ENCODE measurements at places on chromosomes 13 and 19. TPM values are rescaled to one million over a fixed set of nuclear protein-coding genes. Genes with fewer than 3 reads are reported as not detected.

The CDC42EP5 gene
- 27.1 TPM for polyA plus RNA-seq

The RINL gene
- polyA plus RNA-seq = 9.6 TPM

The CATSPERD gene
- polyA plus RNA-seq = not detected

The CYP4F11 gene
- polyA plus RNA-seq = 0.53 TPM

The CEACAM21 gene
- 2.4 TPM for polyA plus RNA-seq

The PROZ gene
- 4.8 TPM for polyA plus RNA-seq

The APOC4 gene
- 0.35 TPM for polyA plus RNA-seq

The CBLC gene
- polyA plus RNA-seq = 7.4 TPM

The SHANK1 gene
- polyA plus RNA-seq = 7.6 TPM

The EEF1AKMT1 gene
- polyA plus RNA-seq = 13.6 TPM

The LYPD5 gene
- 0.56 TPM for polyA plus RNA-seq

The STARD13 gene
- polyA plus RNA-seq = 23.1 TPM

The ZNF419 gene
- polyA plus RNA-seq = 25.1 TPM

The NCCRP1 gene
- 1.3 TPM for polyA plus RNA-seq

The LRP3 gene
- 27.3 TPM for polyA plus RNA-seq

The N4BP2L1 gene
- 24.4 TPM for polyA plus RNA-seq

The ZNF566 gene
- 13.8 TPM for polyA plus RNA-seq

The DCT gene
- 0.65 TPM for polyA plus RNA-seq

The SIGLEC8 gene
- polyA plus RNA-seq = not detected

The CBY2 gene
- 1.1 TPM for polyA plus RNA-seq
